ENCODE measurements at places on chromosomes 1 and 21.

DNA sequence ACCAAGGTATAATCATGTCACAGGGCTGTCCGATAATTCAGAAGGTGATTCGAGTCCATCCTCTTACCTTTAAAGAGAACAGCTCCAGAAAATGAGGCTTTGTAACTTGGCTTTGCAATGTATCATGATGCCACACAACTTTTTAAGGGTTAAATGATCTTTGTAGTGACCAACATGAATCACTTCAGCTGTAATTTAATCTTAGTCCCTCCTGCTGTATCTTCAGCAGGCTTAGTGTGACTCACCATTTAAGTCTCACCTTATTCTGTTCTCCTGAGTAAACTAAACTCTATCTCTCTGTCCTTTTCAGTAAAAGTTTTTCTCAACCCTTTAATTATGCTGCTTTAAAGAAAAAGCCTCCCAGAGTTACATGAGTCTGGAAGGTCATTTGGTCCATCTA lies 1.9 kb upstream of the HIVEP3 start:
- H3K36me3 ChIP-seq = no peaks in the 10 kb centered on the region
- no peak for DNase-seq
- no peak overlapping the region for H3K27ac ChIP-seq
- H3K4me1 ChIP-seq = no peaks in the 10 kb centered on the region
- no peaks in the 10 kb centered on the region for H3K27me3 ChIP-seq

DNA sequence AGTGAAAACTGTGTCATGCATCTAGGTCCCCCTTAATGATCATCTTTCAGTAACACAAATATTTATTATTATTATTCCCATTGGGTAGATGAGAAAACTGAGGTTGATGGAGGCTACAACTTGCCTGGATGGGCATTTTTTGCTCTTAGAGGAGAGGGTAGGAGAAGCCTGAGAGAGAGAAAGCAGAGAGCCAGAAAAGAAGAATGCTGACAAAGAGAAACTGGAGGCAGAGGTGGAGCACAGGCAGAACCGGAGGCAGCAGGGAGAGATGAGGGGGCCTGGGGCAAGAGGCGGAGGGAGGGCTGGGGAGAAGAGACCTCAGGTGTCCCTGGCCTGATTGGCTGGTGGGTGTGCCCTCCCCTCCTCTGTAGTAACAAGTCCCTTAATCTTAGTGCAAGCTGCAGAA lies 4.1 kb downstream of the BLACAT1 start:
- no peak for DNase-seq
- no peak overlapping the region for H3K4me3 ChIP-seq
- H3K4me1 ChIP-seq = no peaks in the 10 kb centered on the region
- H3K27me3 ChIP-seq = no peaks in the 10 kb centered on the region
- no peak overlapping the region for H3K27ac ChIP-seq

DNA sequence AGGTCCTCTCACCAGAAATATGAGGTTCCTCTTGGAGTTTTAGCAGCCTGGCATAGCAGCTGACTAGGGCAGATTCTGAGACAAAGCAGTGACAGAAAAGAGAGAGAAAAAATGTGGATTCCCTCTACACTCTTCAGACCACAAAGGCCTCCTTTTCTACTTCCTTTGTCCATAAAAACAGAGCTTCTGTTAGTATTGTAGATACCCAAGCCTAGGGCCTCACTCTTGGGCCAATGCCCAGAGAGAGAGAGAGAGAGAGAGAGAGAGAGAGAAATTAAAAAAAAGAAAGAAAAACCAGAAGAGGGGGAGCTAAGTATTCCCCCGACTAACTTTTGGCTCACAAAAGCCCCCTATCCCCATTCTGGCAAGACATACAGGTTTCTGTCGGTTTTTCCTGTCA lies 2.4 kb upstream of the ZRANB2 start:
- H3K36me3 ChIP-seq = no peaks in the 10 kb centered on the region
- no peak for DNase-seq
- no peak overlapping the region for H3K27ac ChIP-seq
- H3K27me3 ChIP-seq = no peaks in the 10 kb centered on the region
- H3K4me3 ChIP-seq = no peak overlapping the region

DNA sequence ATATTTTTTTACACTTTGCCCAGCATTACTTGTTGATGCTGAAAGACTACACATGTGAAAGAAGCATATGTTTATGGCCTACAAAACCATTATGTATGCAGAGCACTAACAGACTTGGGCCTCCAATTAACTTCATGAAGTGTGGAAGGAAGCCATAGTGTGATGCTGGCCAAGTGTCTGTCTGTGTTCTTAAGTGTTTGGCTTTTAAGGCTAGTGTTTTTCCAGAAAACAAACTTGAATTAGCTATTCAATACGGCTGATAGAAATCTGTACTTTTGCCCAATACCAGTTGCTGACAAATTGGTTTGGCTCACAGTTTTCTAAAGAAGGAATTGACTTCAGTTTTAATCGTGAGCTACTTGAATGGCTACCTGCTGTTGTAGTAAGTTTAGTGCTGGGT lies 136.1 kb downstream of the ADGRL2 start:
- H3K27me3 ChIP-seq = no peaks in the 10 kb centered on the region
- DNase-seq = no peak
- H3K27ac ChIP-seq = no peak overlapping the region
- no peak overlapping the region for H3K4me3 ChIP-seq

GRCh38 chr1:27318596-27318995 lies 3.4 kb upstream of the TMEM222 start:
- H3K27ac ChIP-seq = no peak overlapping the region
- H3K36me3 ChIP-seq = no peaks in the 10 kb centered on the region
- no peaks in the 10 kb centered on the region for H3K4me1 ChIP-seq
- H3K27me3 ChIP-seq = no peaks in the 10 kb centered on the region
- DNase-seq = no peak

GRCh38 chr1:180116964-180117763 lies 37.5 kb upstream of the QSOX1 start:
- peaks cover 2% of the 10 kb centered on the region for H3K36me3 ChIP-seq
- H3K4me1 ChIP-seq = no peaks in the 10 kb centered on the region
- no peak overlapping the region for H3K27ac ChIP-seq
- no peaks in the 10 kb centered on the region for H3K27me3 ChIP-seq
- H3K4me3 ChIP-seq = no peak overlapping the region
- DNase-seq = no peak

DNA sequence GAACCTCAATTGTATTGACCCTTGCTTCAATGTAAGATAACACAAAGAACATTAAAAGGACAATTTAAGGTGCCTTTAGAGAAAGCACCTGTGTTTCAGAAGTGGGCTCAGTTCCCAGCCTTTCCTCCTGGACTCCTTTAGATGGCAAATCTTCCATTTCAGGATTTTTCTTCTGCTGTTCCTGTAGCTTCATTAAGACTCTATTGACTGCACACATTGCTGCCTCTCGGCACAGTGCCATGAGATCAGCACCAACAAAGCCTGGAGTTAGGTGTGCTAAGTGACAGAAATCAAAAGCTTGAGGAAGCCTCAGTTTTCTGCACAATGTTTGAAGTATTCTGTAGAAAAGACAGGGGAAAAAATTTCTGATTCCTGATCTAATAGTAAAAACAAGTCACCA lies 40.6 kb downstream of the NVL start:
- H3K4me3 ChIP-seq = no peak overlapping the region
- no peaks in the 10 kb centered on the region for H3K36me3 ChIP-seq
- H3K4me1 ChIP-seq = no peaks in the 10 kb centered on the region
- DNase-seq = no peak
- H3K27ac ChIP-seq = no peak overlapping the region
- no peaks in the 10 kb centered on the region for H3K27me3 ChIP-seq

- no peak overlapping the region for H3K27ac ChIP-seq
- no peak overlapping the region for H3K4me3 ChIP-seq
- no peak for DNase-seq
- H3K27me3 ChIP-seq = no peaks in the 10 kb centered on the region
These were observed 57.8 kb downstream of the SLC35D1 start for GRCh38 chr1:66996018-66996682.

DNA sequence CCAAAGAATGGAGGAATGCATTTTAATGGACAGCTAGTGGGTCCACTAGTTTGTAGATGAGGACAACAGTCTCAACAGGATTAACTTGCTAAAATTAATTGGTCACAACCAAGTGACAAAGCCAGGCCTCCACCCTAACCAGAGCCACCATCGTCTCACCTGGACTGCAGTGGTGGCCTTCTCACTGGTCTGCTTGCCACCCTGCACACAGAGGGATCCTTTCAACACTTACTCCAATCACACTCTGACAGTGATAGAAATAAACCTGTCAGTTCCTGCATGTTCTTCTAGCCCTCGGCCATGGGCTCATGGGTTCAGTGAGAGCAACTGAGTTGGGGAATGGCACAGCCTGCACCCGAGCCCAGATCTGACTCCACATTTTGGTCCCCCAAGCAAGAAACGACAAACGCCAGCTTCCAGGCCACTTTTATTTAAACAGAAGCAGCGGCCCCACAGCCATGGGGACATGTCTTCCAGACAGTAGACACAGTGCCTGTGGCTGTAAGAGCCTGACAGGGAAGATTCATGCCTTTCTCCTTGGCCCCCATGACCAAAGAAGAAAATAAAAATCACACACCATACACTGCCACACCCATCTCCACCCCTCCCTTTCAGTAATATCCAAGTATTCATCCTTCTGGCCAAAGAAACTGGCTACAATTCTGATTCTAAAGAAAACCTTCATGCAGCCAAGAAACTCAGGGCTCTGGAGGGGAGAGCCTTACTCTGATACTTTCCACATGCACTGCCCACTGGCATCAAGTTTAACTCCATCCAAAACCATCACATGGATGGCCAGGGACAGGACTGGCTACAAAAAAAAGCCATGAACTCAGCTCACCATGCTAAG lies 37.6 kb downstream of the DHCR24 start:
- no peak overlapping the region for H3K27ac ChIP-seq
- H3K4me1 ChIP-seq = no peaks in the 10 kb centered on the region
- no peak overlapping the region for H3K4me3 ChIP-seq
- no peaks in the 10 kb centered on the region for H3K27me3 ChIP-seq
- DNase-seq = no peak

DNA sequence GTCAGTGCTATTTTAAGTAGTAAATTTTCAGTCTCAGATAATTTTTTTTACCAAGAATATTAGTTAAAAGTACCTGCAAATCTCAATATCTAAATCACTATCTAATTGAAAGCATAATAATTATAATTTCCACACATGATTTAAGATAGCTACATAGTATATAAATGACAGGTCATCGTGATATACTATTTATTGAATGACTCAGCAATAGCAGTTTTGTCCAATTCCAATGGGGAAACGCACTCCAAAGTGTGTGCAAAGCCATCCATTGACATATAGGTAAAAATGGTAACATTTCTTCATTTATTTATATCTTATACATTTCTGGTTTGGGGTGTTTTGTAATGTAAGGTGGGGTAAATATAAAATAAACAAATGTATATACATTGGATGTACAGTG lies 19.5 kb downstream of the ADGRL4 start:
- no peaks in the 10 kb centered on the region for H3K27me3 ChIP-seq
- no peaks in the 10 kb centered on the region for H3K4me1 ChIP-seq
- no peak overlapping the region for H3K4me3 ChIP-seq
- H3K36me3 ChIP-seq = no peaks in the 10 kb centered on the region
- no peak for DNase-seq
- no peak overlapping the region for H3K27ac ChIP-seq

DNA sequence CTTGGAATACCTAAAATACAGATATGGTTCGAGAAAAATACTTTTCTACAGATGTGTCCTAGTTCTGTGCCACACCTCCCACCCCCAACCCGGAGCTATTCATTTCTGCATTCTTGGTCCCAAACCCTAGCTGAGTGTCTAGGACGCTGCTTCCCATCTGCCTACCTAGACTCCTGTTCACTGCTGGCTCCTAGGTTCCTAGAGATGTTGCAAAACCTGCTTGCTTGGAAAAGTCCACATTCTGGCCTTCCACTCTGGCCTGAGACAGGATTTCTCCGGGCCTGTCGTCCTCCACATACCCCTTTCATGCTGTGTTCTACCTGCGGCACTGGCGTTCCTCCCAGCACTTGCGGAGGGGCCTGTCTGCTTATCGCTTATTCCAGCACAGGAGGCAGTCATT lies 165.8 kb upstream of the CTTNBP2NL start:
- H3K27ac ChIP-seq = no peak overlapping the region
- no peaks in the 10 kb centered on the region for H3K4me1 ChIP-seq
- H3K4me3 ChIP-seq = no peak overlapping the region
- H3K36me3 ChIP-seq = no peaks in the 10 kb centered on the region

GRCh38 chr1:75528001-75528400 lies 82.9 kb downstream of the SLC44A5 start:
- H3K27me3 ChIP-seq = no peaks in the 10 kb centered on the region
- DNase-seq = no peak
- H3K4me1 ChIP-seq = no peaks in the 10 kb centered on the region
- H3K27ac ChIP-seq = no peak overlapping the region
- no peak overlapping the region for H3K4me3 ChIP-seq
- no peaks in the 10 kb centered on the region for H3K36me3 ChIP-seq

DNA sequence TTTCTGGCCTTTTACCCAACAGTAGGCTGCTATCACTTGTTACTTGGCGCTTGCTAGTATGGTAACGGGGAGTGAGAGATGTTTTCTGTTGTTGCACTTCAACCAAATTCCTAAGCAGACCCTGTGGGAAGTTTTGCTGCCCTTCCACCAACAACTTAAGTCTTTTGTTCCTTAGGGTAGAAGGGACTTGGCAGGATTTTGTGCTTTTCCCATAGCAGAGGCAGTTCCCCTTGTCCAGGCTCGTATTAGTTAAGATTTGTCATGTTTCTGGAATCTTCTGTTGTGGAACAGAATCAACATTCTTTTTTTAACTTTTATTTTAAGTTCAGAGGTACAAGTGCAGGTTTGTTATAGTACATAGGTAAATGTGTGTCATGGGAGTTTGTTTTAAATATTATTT lies 73.2 kb upstream of the SGIP1 start:
- no peaks in the 10 kb centered on the region for H3K27me3 ChIP-seq
- no peak for DNase-seq
- no peaks in the 10 kb centered on the region for H3K36me3 ChIP-seq
- no peaks in the 10 kb centered on the region for H3K4me1 ChIP-seq
